H1 (cell line): ENCODE measurements at places on chromosomes 5 and 9.

DNA sequence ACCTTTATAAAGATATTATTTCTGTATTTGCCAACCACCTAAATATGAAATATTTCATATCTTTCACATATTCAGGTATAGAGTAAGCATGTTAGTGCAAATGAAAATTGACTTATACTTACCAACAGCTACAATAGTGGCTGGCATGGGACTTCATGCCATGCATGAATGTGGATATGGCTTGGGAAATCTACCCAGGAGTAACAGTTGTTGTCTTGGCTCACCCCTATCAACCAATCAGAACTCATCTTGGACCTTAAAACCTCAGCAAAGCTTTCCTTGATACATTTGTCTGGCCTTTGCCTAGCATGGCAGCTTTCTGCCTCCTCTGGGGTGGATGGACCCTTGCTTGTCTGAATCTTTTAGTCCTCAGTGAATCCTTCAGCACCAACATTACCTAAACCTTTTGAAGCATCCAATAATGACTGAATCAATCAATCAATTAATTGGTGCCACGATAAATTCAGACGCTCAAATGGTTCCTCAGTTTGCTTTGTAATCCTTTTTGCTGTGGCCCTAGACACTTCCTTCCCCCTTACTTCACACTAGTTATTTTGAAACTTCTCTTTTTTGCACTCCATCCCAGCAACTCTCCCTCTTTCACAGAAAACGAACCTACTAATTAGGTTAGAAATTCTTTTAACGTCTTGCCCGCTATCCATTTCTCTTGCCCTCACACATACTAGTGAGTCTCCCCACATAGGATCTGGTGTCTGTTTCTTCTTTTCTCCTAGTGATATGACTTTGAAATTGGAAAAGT is 132.3 kb upstream of the ZNF608 start:
- DNase-seq, result no peak

DNA sequence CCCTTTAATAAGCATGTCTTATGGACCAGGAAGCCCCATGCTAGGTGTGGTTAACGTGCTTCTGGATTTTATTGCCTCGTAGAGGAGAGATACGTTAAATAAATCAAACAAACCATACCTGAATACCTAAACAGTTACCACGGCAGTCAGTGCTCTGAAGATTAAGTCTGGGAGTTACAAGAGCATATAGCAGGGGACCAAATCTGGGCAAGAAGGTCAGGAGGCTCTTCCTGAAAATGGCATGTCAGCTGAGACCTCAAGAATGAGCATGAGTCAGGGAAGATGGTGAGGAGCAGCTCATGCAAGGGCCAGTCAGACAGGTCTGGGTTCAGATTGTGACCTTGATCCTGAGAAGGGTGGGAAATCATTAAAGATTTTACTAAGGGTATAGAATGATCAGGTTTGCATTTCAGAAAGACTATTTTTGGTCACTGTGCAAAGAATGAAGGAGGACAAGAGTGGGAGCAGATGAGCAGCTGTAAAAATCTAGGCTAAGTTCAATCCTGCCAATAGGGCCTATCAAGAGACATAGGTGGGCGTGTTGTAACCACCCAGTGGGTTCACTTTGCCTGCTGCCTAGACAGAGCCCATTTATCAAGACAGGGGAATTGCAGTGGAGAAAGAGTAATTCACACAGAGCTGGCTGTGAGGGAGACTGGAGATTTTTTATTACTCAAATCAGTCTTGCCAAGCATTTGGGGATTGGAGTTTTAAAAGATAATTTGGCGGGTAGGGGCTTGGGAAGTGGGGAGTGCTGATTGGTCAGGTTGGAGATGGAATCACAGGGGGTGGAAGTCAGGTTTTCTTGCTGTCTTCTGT is 4.8 kb upstream of the ZNF366 start:
- DNase-seq, result no peak

- no peak for DNase-seq
These were observed 23.2 kb upstream of the PTGS1 start for GRCh38 chr9:122347348-122348287.

GRCh38 chr9:22244139-22245011 is 202.2 kb upstream of the DMRTA1 start:
- DNase-seq, result no peak

DNA sequence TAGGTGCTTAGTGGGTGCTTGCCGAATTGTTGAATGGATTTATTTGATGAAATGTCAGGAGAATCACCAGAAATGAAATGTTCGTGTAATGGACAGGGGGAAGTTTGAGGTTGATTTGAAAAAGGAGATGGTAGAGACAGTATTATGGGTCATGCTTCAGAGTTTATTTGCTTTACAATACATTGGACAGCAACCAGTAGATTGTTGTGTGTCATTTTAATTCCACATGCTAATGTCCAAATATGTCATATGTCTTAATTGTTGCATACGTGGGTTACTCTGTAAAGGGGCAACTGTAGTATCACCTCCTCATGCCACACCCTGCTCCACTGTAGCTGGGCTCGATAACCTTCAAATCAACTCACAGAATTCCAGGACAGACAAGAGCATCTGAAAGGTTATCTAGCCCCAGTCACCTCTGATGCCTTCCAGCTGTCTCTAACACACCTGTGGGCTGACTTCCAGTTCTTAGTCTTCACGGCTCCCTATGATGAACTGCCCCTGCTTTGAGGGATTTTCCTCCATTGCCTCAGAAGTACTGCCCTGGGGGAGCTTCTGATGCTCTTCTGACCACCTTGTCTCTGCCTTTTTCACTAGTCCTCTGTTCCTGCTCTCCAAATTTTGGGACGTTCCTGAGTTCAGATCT is 1.7 kb downstream of the PDCD1LG2 start:
- no peak for DNase-seq

DNA sequence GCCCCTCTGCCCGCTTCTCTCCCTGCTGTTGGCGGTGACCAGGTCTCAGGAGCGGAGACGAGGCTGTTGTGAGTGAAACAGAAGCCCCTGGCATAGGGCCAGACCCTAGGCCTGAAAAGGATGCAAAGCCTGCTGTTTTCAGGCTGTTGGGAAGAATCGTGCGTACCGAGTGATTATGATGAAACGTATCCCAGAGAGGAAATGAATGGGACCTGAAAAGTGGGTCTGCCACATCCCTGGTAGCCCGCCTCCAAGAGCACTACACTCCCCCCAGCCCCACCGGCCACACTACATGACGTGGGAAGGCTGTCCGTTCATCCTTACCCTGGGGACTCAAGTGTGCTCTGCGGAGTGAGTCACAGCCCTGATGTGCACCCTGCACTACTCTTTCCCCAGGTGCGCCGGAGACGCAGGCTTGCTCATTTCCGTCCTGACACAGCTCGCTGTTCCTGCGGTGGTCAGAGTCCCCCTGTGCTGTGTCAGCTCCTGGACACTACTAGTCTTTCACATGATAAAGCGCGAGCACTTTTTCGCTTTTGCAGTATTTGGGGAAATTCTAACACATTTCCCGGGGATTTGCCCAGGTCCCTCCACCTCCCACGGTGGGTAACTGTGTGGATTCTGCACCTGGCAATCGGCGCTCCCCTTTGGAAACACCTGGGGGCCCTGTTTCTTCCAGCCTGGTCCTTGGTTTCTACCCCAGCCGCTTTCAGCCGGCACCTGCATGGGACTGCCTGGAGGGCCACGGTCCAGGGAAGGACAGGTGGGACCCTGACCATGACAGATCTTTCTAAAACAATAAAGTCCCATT is 91.5 kb downstream of the ANKRD33B start:
- no peak for DNase-seq

DNA sequence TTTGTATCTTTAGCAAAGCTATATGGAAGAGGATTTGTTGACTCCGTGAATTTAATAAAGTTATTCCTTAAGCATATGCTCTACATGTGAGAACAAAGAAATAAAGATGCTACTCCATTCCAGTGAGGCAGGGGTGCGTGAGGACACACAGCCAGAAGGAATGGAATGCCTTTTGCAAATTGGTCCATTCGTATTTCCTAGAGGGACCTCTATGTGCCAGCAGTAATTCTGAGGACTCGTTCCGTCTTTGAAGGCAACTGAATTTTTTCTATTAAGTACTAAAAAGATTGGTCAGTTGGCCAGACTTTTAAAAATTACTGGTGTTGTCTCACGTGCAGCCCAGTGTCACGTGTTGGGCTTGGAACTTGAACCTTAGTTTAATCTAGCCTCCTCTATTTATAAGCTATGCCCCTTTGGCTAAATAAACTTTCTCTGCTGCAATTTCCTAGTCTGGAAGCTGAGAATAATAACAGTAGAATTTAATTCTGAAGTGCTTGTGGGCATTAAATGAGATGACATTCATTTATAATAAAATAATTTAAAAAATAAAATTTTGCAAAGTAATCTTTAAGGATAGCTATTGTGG is 13.9 kb downstream of the RAI14 start:
- no peak for DNase-seq

DNA sequence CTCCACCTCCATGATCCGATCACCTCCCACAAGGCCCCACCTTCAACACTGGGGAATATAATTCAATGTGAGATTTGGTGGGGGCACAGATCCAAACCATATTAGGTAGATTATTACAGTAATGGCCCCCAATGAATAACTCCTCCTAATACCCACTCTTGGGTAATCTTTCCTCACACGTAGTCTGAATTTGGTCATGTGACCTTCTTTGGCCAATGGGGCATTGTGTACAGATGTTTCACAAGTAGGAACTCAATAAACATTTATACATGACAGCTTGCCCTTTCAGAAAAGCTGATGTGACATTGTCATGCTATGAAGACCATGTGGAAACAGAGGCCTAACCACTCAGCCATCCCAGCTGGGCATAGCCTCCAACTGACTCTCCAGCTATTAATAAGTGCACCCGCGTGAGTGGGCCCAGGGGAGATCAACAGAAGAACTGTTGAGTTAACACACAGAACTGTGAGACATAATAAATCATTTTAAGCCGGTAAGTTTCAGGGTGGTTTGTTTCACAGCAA is 10.6 kb downstream of the GPR150 start:
- no peak for DNase-seq

DNA sequence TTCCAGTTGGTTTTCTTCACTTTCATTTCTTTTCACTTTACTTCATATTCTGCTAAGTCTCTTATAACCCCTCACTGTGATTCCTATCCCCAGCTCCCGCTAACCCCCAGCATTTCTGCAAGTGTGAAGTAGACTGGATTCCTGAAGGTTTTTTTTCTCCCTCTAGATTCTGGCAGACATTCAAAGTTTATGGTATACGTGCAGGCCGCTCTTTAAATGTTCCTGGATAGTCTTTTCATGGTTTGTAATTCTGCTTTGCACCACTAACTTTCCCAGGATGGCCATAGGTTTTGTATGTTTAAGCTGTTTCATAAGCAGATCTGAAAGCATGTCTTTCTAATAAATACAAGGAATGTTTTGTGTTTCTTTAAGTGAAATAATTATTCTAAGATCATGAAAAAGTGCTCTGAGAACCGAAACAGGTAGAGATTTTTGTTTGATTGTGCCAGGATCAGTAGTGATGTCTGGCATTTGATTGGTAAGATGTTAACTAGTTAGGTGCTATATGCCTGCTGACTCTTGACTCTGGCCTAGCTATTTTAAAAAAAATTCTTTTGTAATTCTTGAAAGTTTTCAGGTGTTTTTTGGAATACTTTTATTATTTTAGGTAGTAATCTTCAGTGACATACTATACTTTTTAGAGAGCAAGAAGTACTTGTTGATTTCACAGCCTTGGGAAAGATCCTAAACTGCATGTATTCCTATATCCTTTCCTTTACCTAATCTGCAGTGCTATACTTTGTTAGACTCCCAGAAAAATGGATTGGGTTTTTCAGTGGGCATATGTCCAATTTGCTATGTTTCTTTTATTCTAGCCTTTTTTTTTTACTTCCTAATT is 29.7 kb downstream of the CNOT6 start:
- DNase-seq, result no peak

DNA sequence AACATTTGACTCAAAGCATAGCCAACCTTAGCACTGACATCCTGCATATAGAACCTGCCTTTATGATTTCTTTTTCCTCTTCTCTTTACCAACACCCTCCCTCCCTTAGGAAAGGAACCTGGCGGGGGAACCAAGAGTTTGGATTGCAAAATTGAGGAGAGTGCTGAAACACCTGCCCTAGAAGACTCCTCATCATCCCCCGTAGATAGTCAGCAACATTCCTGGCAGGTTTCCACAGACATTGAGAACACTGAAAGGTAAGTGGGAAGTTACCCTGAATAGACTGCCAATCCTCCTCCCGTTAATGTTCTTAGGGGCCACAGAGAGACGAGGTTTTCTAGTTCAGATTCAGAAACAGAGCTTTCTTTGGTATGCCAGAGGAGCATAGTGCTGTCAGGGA is 88.8 kb downstream of the RGS7BP start:
- DNase-seq, result no peak

DNA sequence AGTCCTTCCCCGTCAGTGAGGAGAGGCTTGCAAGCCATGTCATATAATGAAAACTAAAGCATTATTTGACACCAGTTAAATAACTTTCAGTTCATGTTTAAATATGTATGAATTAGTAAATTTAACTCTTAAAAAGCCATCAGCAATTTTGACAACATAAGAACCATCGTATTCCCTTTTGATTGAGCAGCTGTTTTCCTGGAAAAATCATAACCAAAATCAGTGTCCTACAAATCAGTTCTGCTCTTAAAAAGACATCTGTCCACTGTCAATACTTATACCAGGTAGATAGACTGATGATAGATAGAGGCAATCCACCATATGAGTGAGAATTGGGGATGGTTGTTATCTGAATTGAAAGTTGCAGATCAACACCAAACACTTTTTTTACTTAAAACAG is 2.3 kb downstream of the DIRAS2 start:
- no peak for DNase-seq

DNA sequence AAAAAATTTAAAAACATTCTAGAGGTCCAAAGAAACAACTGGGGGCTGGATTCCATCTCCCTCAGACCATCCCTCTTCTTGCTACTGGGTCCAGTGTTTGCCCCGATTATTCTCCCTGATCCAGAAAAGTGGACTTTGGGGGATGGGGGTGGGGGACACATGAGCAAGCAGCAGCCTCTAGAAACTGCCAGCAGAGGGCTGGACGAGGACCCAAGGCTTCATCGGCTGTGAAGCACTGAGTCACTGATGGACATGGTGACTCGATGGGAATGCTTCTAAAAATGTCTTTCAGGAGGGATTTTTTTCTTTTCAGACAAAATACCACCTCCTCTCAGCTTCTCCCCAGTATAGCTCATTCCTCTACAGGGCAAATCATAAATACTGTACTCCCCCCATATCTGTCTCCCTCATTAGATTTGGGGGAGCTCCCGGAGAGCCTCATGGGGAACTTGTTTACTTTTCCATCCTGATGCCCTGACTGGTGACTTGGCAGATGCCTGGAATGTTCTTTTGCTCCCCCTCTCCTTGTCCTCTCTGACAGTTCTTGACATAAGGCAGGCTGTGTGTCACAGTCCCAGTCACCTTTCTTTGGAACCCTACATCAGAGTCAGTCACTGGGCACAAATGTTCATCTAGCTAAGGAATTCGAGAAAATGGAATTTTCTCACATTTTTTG is 67.2 kb upstream of the STC2 start:
- no peak for DNase-seq

- no peak for DNase-seq
These were observed 30.1 kb downstream of the FNIP1 start for GRCh38 chr5:131766689-131767088.

- DNase-seq, result no peak
These were observed 148.5 kb downstream of the C9orf152 start for GRCh38 chr9:110059461-110059860.
